Central memory CD4-positive, alpha-beta T cell (primary cell): ENCODE measurements at places on chromosomes 2 and 18.

- DNase-seq = no peak
Observed at GRCh38 chr18:79323471-79323870, 72.3 kb upstream of the NFATC1 start.

DNA sequence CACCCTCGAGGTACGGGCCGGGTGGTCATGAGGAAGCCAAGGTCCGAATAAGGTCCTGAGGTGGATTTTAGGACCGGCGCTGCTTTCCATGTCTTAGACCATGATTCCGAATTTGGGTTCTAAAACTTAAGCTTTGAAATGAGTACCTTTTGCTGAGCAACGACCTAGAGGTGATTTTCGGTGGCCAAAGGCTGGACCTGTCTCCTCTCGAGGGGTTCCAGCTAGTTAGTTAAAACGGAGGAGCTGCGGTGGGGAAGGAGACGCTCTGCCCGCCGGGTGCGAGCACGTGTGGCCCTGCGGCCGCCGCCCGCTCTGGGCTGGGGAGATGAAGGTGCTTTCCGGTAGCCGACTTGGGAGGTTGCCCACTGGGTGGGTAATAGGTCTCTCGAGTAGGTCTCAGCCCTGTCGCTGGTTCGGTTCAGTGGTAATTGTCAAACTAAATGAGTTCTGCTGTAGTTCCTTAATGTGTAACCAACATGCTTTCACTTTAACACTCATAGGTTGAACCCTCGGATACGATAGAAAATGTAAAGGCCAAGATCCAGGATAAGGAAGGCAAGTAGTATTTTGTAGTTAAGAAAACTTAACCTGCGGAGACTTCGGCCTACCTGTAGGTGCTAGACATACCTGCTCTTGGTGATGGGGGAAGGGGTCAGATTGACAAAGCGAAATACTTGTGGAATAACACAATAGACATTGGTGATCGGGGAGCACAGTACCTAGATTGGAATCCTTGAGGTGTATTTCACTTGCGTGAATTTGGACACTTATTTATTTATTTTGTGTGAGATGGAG is 572 bp downstream of the RPS27A start:
- DNase-seq = peak; percentile 67

- no peak for DNase-seq
Observed at GRCh38 chr18:9546468-9546867, 67.9 kb downstream of the PPP4R1 start.

DNA sequence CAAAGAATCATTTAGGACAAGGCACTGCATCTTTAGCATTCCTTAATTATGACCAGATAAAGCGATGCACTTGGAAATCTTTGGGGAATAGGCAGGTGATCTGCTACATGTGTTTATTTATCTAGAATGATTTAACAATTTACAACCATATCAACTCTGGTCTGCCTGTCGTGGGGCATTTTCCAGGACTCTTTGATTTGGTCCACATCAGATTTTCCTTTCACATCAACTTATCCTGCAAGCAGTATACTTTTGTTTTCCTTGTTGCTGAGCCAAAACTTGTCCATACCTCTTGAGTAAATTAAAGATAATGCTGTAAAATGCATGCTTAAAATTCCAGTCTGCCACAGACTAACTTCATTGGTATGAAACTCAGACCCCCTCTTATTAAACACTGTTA is 312.4 kb upstream of the TCF4 start:
- no peak for DNase-seq

GRCh38 chr2:72619626-72620025 is 206.2 kb downstream of the EXOC6B start:
- DNase-seq = no peak

DNA sequence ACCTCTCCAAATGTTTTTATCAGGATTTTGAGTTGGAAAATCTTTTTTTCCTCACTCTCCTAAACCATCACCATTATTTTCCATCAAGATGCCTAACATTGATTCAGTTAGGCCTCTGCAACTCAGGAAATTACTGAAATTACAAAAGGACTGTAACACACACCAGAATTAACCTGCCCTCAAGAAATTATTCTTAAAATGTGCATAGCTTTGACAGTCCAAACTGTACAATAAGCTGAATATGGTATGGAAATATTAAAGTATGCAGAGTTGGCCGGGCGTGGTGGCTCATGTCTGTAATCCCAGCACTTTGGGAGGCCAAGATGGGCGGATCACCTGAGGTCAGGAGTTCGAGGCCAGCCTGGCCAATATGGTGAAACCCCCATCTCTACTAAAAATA is 50.2 kb upstream of the PHLPP1 start:
- no peak for DNase-seq

DNA sequence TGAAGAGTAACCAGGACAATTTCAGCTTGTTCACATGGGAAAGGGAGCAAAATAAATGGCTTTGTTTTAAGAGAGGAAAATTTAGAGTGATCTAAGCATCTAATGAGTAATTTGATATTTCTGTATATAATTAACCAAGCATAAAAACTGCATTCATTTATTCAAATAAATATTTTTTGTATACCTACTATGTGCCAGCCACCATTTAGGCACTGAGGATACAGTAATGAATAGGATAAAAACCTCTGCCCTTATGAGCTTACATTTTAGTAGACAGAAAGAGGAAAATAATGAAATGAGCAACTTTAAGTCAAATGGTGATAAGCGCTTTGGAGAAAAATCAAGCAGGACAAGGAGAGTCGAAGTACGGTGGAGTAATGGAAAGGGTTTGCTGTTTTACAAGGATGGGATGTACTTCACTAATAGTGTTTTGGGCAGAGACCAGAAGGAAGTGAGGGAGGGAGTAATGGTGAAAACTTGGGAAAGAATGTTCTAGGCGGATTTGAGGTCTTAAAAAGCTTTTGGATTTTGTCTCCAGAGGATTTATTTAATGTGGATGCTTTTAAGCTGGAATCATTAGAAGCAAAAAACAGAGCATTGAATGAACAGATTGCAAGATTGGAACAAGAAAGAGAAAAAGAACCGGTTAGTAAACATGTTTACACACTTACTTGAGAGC is 17.4 kb downstream of the NDC80 start:
- DNase-seq = no peak

DNA sequence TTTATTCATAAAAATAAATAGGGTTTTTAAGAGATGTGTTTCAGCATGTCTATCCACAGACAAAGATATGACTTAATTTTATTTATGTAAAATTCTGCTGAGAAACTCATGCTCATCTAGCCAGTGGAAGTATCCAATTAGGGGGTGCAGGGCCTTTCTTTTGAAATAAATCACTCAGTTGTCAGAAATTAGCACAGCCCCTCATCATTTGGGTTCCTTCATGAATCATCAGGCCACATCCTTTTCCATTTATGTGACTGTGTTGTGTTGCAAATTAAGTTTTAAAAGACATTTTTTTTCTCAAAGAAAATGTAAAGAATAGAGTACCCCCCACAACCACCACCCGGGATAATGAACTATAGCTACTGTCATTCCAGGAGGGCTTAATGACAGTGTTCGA is 185.8 kb downstream of the NRP2 start:
- DNase-seq = no peak

DNA sequence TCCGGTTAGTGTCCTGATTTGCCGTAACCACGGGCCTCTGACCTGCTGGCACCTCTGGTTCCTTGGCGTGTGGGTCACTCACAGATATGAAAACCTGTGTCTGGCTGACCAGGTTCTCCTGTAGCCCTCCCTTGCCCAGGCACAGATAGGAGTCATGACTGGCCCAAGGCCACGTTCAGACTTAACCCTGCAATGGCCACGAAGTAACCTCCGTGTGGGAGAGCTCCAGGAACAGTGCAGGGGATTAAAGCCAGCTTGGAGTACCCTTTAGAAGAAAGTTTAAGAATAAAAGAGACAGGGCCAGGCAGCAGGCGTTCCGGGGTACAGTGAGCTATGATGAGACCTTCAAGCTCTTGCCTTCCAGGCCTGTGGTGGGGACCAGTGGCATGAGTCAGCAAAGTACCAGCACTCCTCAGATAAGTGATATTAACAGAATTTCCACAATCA is 25.5 kb downstream of the CENPO start:
- DNase-seq = no peak

DNA sequence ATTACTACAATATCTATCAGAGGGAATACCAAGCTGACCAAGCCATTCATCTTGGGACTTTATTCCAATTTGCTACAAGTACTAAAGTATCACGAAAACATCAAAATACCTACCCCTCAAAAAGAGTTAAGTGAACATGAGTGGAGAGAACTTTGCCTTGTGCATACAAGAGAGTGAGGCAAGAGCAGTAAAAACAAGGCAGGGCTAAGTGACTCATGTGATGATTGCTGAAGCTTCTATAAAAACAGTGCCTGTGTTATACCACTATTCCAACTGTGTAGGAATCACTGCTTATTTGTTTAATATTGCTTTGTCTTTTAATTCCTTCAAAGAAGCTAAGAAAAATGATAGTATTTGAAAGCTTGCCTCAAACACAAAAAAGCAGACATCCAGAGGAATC is 61.2 kb downstream of the FARSB start:
- no peak for DNase-seq
